Fibroblast of skin of right biceps (primary cell): ENCODE measurements at places on chromosomes 2 and 18.
A peak's percentile ranks its signal among the peaks of the same experiment; 100 is the strongest.

- DNase-seq = no peak
These were observed 182.8 kb downstream of the LDLRAD4 start for GRCh38 chr18:13401404-13401803.

DNA sequence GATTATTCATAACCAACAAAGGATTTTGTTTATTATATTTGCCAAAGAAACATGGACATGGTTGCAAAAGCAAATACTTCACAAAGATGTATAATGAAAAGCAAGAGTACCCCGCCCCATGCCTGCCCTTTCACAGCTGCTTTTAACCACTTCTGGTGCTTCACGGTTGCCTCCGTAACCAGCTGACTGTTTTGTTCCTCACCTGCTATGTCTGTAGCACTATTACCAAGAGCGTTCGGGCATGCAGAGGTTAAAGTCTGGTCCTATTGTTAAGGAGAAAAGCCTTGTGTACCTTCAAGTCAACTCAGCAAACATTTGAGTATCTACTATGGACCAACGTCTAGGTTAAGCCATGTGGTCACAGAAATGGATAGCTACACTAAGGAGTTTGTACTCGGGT is 115.2 kb upstream of the FOSL2 start:
- DNase-seq = no peak

DNA sequence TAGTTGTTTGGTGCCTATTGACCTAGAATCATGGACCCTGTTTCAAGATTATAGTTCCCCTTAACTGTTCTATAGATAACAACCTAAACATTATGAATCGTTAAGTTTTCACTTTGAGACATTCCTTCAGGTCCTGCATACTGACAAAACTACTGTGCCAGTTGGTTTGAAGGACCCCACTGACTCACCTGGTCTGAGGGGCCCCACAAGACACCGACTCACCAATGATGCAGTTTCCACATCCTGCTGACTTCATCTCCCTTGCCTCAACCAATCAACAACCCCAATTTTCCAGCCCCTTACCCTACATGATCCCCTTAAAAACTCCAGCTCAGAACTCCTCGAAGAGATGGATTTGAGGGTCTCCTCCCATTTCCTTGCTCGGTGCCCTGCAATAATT is 89.6 kb upstream of the CCDC141 start:
- DNase-seq = peak; percentile 16

GRCh38 chr2:29563697-29564096 is 357.7 kb downstream of the ALK start:
- DNase-seq = no peak

DNA sequence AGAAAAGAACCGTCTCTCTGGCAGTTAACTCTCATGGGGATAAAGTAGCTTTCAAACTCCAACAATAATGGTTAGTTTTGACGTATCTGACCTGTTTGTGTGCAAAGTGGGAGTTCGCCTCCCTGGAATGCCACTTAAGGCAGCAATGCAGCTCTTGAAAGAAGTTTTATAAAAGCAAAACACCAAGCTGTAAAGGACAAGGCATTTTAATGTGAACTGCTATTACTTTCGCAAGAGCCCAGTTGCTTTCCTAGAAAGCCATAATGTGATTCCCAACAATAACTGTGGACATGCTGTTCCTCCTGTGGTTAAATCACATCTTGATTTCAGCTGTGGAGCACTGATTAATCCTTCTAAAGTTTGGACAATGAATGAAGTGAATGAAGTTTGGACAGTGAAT is 303.7 kb downstream of the PTPRM start:
- DNase-seq = no peak

DNA sequence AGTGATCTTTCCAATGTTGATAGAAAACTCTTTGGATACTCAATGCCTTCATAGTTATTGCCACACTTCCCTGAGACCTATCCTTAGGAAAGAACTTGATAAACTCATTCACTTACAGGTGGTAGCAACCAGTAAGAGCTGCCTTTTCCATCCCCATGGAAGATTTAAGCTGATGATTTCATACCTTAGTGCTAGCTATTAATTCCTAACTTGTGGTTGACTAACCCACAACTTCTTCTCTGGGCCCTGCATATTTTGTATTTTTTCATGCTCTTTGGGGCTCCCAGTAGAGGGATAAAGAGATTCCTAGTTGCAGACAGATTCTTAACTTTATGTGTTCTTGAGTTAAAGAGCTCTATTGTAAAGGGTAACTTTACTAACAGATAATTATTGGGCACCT is 25.2 kb upstream of the SIX3 start:
- no peak for DNase-seq

DNA sequence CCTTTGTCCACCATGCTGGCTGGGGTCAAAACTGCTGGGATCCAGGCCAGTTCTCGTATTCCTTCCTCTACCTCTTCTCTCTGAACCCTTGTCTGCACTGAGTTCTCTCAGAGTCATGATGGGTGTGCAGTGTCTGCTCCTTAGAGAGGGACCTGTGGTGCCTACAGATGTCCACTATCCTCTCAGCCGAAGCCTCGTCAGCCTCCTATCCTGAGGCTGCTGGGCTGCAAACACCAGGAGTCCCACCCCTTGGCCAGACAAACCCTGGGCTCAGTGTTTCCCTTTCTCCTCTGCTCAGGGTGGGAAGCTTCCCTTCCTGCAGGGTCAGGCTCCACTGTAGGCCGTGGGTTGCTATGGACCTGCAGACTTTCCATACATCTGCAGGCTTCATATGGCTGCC is 2.3 kb downstream of the INPP5D start:
- no peak for DNase-seq

- no peak for DNase-seq
These were observed 117.0 kb downstream of the RBMS1 start for GRCh38 chr2:160376576-160376975.

DNA sequence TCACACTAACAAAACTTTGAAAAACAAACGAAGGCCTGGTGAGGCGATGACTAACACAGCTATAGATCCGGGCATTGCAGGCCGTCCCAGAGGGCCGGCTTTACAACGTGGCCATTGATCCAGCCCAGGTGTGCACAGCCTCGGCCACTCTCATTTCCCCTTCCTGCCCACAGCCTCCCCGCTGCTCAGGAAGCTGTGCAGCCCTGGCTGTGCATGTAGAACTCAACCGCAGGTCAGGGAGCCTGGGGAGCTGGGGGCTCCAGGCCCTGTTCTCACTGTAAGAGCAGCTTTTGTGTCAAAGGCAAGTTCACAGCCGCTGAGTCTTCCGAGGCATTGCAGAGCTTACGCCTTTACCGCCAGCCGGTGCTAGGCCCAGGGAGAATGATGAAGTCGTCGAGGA is 87.2 kb downstream of the LONRF2 start:
- no peak for DNase-seq

DNA sequence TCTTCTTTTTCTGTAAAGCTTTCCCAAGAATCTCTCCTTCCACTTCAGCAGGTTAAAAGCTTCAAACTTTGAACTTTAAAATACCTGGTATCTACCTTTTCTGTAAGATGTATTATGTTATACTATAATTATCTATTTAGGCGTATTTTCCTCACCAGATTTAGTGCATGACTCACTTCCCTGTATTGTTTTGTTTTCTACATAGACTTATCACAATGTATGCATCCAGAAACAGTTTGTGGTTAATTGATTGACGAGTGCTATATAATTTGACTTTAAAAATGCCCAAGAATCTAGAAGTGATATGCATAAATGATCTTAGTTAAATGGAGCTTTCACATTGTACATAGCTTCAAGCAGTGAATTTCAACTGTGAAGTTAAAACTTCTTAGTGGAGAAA is 473.9 kb upstream of the CDH2 start:
- DNase-seq = no peak

DNA sequence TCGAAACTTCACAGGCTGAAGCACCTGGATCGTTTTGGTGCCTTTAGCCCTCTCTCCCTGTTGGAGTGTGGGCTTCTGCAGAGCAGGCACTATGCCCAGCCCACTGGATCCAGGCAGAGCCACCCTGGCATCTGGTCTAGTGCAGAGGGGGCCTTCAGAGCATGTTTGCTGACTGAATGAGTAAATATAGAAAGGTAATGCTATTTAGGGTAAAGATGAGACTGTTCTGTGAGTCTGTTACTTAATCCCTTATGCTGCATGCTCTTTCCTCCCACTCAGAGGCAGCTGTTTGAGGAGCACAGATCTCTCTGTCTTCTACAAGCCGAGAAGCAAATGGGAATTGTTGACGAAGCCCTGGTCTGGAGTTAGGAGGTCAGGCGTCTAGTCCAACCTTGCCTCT is 130.2 kb downstream of the RGPD3 start:
- DNase-seq = no peak

DNA sequence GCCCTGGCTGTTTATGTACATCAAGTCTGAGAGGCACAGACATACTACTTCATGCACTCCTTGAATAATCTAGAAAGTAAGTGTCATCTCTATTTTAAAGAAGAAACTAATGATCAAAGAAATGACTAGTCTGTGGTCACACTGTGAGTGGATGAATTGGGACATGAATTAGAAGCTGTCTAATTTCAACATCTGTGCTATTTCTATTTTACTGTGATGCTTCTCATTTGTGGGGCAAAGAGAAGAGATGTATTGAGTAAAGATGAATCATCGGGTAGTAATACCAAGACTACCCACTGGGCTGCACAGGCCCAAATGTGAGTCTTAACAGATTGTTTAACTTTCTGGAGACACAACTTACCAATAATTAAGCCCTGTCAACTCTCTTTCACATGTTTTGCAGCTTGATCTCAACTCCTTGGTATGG is 42.4 kb upstream of the MTIF2 start:
- peak; percentile 46 for DNase-seq

- DNase-seq = no peak
These were observed 7.9 kb upstream of the CRYBA2 start for GRCh38 chr2:219001100-219001576.

GRCh38 chr2:99158599-99158998 is 3.8 kb downstream of the LIPT1 start:
- DNase-seq = no peak

- DNase-seq = no peak
These were observed 39.0 kb downstream of the NOSTRIN start for GRCh38 chr2:168841445-168841844.
